A549 treated with AZD2906 at 1 μM for 4 hours (cell line): ENCODE measurements at places on chromosomes 5 and 9. TPM values are rescaled to one million over a fixed set of nuclear protein-coding genes. Genes with fewer than 3 reads are reported as not detected.

CER1 gene
- not detected in 5 replicates for total RNA-seq

AGXT2 gene
- total RNA-seq: not detected in 5 replicates

TICAM2 gene
- total RNA-seq: 0.66 to 1.3 TPM (median 1.1 TPM) in 5 replicates

PCDHA11 gene
- total RNA-seq: 0.04 to 0.24 TPM (median 0.08 TPM) in 5 replicates

EIF4E1B gene
- total RNA-seq: not detected in 5 replicates
